ENCODE measurements at places on chromosomes 6 and 20. TPM values are rescaled to one million over a fixed set of nuclear protein-coding genes. Genes with fewer than 3 reads are reported as not detected.

GRCh38 chr6:5599127-5599526, 337.8 kb downstream of the FARS2 start:
- no peak for DNase-seq

DNA sequence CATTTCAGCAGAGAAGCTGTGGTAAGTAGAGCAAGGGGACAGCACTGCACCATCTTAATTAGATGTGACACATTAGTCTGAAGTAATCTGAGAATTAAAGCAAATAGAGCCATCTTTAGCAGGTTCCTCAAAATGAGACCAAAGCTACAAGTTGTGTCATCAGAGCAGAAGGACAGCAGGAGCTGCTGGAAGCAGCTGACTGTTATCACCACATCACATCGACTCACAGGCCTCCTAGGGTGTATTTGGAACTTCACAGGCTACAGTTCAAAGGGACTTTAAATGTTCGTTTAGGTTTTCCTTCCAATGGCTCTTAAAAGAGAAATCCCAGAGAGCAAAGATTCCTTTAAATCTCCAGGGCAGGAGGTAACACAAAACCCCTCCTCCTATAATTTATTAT, 69.5 kb downstream of the LCA5 start:
- no peak for DNase-seq

DNA sequence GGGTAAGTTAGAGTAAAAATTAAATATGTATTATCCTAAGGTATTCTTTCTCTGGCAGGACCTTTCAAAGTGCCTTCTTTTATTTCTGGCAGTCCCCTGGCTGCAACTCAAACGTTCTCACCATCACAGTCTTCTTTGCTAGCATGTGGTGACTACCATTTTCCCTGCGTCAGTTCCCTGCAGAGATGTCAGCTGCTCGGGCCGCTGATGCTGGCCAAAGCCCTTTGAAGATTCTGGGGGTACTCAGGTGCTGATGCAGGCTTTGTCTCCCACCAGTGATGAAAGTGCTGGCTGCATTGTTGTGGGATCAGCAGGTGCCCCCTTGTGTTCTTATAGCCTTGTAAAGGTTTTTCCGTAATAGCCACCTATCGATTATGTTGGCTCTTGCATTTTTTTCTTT, 140.1 kb downstream of the BTBD3 start:
- no peak for DNase-seq

- no peak for DNase-seq
Measured at GRCh38 chr6:169046021-169046420, 207.6 kb downstream of the THBS2 start.

Gene HLA-DRB5
- 6.9 TPM for total RNA-seq

Gene DYNLT2
- total RNA-seq = 2.0 TPM

DNA sequence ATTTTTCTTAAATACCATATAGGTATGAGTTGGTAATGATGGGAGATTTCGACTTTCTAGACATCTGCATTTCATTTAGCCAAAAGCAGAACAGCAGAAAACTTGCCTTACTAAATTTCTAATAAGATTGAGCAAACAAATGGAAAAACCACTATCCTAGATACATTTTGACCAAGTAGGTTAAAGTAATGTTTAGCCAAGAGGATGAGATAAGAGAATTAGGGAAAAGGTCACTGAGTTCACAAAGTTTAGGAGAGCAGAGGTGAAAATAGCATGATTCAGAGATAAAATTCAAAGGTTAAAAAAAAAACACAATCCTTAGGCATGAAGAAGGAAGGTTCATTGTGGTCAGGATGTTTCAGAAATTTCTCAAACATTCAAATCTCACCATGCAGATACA, 450.3 kb downstream of the CD83 start:
- DNase-seq = no peak

Gene NRSN1
- not detected for total RNA-seq

Gene FOXS1
- not detected for total RNA-seq

Gene GINS1
- total RNA-seq = 1.2 TPM

- DNase-seq = no peak
Measured at GRCh38 chr6:68238097-68238601, 396.9 kb upstream of the ADGRB3 start.

- no peak for DNase-seq
Measured at GRCh38 chr20:56458206-56458821, 10.1 kb upstream of the RTF2 start.

Gene PAK1IP1
- total RNA-seq = 10.2 TPM

Gene RBPJL
- not detected for total RNA-seq

- no peak for DNase-seq
Measured at GRCh38 chr6:41283600-41283999, 2.9 kb downstream of the TREM1 start.

DNA sequence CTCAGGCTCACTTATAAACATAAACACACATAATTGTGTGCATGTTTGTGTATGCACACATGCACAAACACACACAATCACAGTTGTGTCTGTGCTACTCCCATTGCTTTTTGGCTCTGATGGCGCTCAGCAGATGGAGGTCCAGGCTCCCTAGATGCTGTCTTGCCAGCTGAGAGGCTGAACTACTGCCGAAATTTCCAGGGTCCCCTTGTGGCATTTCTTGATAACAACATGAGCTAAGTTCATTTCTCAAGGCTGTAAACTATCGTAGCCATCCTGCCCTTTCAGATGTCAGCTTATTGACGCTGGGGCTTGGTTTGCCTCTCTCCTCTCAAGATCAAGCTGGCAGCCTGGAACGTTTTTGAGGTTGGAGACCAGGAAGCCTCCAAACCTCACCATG, 313.9 kb upstream of the RNF24 start:
- DNase-seq = no peak

Gene SLC12A5
- total RNA-seq = not detected

DNA sequence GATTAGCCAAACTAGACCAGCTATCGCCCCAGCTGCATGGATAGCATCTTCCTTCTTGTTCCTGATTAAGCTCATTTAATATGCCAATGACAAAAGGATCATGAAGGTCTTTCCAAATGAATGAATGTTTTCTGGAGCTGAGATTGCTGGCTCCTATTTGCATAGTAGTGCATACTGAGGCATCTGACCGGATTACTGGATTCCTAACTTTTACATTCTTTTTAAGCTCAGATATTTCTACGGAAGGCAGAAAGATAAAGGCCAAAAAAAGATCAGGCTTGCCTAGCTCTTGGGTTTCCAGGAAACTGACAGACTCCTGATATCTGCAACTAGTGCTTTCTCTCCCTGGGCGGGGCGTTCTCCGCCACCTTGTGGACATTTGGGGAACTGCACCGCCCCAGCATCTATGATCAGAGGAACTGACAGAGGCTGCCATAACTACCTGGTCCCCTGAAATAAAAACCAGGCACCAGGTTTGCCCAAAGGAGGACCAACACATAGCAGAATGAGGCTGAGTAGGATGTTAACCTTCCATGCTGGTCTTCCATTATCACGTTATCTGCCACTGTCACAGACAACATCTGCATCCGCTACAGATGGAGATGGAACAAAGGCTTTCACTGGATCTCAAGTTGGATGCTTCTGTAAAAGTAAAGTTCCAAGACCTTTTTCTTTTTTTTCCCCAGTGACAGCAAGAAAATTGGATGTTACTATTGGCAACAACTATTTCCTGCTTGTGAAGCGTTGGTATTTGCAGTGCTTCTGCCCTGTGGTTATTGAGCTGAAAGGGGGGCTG, 33.2 kb downstream of the NT5E start:
- peak; percentile 70 for DNase-seq

Gene LRRC73
- not detected for total RNA-seq

GRCh38 chr20:56098981-56099500, 93.7 kb upstream of the CBLN4 start:
- DNase-seq = no peak

Gene ACSS2
- total RNA-seq = 27.5 TPM

Gene IMPG1
- total RNA-seq = not detected

- no peak for DNase-seq
Measured at GRCh38 chr20:19826179-19826914, 68.3 kb downstream of the RIN2 start.

DNA sequence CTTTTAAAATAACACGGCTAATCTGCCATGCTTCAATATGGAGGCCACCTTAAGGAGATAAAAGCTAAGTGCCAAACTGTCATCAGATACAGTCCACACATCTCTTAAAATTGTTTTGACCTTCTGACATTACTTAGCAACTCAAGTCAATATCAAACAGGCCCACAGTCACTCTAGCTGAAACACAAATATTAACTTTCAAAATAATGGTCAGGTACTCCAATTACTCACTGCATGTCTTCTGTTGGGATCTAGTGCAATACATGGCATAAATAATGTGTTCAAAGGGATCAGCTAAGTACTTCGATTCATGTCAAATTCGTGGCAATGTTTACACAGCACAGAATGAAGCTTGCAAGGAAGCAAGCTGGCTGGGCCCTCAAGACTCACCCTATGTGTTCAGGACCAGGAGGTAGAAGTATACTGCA, 133.9 kb upstream of the BEND6 start:
- no peak for DNase-seq

Gene C20orf141
- not detected for total RNA-seq
